ENCODE measurements at places on chromosomes 4 and X.

GRCh38 chr4:185587427-185588161 is 52.3 kb upstream of the PDLIM3 start:
- peak; percentile 84 for DNase-seq

DNA sequence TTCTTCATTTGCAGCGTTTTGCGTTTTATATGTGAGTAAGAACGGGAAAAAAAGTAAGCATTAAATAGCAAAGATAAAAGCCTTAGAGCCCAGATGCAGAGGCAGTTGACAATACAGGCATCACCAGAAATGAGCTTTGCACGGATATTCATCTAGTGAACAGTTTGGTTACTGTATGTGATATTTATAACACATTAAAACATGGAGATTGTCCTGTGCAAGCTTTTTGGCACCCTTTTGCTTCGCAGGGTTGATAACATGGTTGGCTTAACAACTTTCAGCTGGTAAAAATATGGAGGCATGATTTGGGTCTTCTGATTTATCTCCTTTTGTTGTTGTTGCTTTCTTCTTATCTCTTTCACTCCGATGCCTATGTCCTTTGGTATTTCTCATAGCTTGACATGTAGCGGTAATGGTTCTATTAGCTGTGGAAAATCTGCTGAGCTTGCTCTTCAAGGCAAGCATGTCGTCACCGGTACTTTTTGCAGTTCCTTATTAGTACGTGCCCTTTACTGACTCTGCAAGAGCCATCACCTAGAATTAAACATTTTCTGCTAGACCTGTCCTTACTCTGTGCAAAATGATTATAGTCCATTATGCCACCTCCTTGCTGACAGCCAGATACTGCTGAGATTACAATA is 102.9 kb downstream of the PCDH7 start:
- DNase-seq = no peak

DNA sequence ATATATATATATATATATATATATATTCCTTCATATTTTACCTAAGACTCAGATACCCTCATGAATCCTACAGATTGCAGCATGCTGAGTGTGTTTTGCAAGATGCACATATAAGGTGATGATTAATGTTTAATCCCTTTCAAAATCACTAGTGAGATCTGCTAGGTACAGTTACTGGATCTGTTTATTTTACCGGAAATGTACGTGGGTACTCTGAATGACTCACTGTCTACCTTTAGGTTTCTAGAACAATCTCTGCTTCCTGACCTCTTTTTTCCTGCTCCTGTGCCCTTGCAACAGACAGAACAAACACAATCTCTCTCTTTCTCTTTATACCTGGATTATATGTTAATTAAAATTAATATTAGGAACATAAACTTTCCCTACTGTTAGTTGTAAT is 379.6 kb downstream of the FAM133A start:
- DNase-seq = no peak

DNA sequence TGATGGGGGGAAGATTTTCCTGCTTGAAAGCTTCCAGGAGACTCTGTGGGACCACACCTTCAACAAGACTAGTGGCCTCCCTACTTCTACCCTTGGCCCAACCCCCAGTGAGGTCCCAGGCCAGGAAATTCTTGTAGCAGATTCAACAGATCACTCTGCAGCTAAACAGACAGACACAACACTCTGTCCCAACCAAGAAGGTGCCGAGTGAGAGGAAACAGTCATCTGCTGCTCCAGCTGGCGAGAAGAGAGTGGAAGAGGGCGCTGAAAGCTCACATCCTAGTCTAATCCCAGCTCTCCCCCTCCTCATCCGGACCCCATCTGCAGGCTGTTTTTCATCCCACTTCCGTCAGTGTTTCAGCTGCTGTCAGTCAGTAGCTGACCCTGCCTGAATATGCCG is 63.4 kb downstream of the CHRDL1 start:
- DNase-seq = no peak

GRCh38 chr4:25107827-25108516 is 52.3 kb downstream of the SEPSECS start:
- no peak for DNase-seq
